ENCODE measurements at places on chromosomes 16 and 17.

- DNase-seq, result no peak
These were observed 155.0 kb upstream of the CACNG5 start for GRCh38 chr17:66679631-66680517.

DNA sequence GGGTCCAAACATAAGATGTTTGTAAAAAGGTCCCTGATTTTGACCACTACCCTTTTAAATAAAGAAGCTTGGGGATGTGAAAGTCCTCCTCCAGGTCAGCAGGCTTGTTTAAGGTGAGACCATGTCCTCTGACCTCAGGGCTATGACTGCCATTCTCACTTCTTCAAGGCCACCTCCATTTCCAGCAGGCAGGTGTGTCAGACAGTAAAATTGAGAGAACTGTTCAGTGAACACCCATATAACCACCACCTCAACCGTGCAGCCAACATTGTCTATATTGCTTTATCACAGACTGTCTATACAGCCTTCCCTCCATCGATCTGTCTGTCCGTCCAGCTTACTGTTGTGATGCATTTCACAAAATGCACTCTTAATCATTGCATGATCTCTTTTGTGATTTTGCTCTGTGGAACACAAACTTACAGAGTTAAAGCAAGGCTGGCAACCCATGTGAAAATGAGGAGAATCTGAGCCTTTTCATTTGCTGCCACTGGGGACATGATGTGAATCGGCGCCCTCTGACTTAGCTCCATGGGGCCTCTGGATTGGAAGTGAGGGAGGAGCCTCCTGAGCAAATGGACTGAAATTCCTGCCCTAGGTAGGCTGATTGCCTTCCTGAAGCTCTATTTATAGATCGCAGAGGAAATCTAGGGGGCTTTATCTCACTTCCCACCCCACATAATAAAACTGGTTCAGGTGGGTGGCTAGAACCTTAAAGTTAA is 53.8 kb downstream of the ZNRF1 start:
- DNase-seq, result no peak

GRCh38 chr17:7237761-7238419 is 1.4 kb downstream of the PHF23 start:
- DNase-seq, result no peak

DNA sequence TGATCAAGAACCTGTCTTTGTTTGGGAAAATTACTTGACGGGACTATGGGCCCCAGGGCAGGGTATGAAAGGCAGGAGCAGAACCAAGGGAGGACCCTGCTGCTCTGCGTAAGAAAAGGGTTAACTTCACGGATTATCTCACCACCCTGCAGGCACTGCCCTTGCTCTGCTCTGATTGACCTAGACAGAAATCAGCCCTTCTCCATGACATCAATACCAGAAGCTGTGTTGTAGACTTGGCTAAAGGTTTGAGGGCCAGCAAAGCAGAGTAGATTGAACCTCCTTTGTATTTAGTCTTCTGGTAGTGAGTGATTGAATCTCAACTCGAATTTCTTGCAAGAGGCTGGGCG is 52.9 kb upstream of the ETV4 start:
- no peak for DNase-seq

GRCh38 chr17:45021607-45022287 is 29.7 kb downstream of the DCAKD start:
- no peak for DNase-seq

- no peak for DNase-seq
These were observed 2.1 kb downstream of the KRT33B start for GRCh38 chr17:41367426-41368075.

GRCh38 chr17:42361781-42362186 is 26.5 kb downstream of the STAT3 start:
- DNase-seq, result no peak

DNA sequence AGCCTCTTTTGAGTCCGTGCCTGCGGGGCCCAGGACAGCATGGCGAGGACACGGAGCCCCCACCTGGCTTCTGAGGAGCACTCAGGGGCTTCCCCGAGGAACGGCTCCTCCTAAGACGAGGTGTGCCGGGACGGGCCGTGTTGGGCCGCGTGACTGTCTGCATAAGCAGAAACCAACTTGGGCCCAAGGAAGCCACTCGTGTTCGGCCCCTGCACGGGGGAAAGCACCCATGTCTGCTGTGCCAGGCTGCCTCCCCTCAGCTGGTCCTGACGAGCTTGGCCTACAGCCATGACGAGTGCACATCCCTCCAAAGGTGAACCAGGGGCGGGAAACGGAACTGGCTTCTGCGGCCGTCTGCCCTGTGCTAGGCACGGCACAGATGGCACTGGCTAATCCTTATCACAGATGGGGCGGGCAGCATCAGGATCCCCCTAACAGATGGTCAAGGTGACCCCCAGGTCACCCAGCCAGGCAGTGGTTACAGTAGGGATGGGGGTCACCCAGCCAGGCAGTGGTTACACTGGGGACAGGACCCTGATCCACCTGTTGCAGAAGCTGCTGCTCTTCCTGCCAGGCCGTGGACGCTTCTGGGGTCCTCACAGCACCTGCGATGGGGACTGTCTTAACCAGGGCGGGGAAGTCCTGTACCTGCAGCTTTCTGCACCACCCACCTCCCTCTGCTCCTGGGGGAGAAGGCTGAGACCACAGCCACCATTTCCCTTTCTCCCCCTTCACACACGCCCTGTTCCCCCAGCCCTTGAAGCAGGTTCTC is 25.6 kb downstream of the MRM3 start:
- DNase-seq, result no peak

DNA sequence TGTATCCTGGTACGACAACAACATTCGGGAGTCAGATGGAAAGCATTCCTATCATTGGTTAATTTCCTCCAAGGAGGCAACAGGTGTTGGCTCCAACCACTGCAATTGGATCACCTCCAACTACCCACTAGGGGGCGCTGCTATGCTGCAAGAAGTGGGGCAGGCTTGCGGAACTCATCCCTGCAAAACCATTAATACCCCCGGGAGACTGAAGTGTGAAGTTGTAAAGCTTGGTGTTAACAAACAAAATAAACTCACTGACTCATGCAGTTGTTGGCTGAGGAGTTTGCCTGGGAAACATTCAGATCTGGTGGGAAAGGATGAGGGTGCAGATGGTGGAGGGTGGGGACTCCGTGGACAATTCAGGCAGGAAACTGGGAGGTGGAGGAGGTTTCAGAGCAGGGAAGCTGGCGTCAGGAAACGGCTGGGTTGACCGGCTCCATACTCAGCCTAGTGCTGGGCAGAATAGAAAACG is 84.9 kb downstream of the HS3ST2 start:
- DNase-seq, result peak; percentile 57

- no peak for DNase-seq
These were observed 23.0 kb downstream of the NSMCE1 start for GRCh38 chr16:27245276-27246172.

DNA sequence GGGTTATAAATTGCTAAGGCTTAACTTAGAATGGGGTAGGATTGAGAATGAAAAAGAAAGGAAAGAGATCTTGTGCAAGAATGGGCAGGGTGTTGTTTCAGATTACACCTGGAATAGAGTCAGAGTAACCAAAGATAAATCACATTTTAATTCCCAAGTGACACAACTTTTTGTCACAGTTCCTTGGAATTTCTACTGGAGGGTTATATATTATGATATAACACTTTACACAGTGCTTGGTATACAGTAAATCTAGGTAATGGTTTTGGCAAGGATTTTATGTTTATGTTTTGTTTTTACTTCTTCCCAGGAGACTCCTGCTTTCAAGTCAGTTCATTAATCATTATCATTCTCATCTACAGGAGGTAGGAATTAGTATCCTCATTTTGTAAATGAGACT is 115.7 kb upstream of the KCNJ16 start:
- DNase-seq, result no peak

DNA sequence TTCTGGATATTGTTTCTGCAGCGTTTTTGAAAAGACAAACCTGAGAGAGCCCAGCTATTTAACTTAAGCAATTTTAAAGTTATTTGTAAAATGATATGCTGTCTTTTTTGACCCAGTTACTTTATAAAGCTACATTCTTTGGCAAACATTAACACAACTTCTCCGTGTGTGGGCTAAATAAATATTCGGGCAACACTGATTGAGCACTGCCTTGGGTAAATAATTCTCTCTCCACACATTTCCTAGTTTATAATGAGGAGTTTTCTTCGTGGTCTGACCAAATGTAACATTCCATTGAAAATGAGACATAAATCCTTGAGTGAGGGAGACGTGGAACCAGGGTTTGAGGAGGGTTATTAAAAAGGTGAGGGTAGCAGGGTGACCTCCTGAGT is 142.8 kb downstream of the WWOX start:
- no peak for DNase-seq

DNA sequence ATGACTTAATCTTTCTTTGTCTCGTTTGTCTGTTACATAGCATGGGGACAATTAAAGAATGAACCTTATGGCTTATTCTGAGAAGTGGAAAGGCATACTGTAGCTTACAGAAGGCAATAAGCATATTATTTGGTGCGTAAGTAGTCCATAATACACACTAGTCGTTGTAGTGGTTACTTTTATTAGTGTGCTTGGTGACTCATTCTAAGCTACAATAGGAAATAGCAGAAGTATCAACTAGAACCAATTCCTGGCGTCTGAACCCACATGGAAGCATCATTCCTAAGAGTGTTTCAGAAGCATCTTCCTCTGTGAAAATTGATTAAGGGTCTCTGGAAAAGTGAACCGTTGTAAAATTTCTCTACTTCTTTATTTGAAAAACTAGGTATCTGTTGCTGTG is 777.8 kb upstream of the EEF2KMT start:
- no peak for DNase-seq

GRCh38 chr17:46772475-46773220 is 45.8 kb downstream of the WNT3 start:
- no peak for DNase-seq
